Activated CD4-positive, alpha-beta T cell treated with anti-CD3 and anti-CD28 coated beads for 4 hours (primary cell): ENCODE measurements at places on chromosomes 13 and 19.

GRCh38 chr13:32445461-32445860, 17.5 kb upstream of the N4BP2L1 start:
- no peak for DNase-seq

DNA sequence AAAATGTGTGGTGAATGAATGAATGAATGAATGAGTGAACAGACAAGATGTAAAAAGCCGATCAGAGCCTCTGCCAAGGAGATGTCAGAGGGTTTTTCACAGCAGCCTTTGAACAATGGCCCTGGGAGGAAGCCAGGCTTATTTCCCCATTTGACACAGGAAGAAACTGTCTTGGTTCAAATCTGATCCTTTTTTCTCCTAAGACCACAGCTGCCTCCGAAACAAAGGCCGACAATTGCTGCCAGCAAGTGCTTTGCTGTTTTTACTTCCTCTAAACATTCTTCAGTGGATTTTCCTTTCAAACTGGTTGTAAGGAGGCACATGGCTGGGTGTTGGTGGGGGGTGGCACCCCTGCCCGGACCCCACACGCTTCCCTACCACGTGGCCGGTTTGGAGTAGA, 44.2 kb upstream of the HOMER3 start:
- no peak for DNase-seq

DNA sequence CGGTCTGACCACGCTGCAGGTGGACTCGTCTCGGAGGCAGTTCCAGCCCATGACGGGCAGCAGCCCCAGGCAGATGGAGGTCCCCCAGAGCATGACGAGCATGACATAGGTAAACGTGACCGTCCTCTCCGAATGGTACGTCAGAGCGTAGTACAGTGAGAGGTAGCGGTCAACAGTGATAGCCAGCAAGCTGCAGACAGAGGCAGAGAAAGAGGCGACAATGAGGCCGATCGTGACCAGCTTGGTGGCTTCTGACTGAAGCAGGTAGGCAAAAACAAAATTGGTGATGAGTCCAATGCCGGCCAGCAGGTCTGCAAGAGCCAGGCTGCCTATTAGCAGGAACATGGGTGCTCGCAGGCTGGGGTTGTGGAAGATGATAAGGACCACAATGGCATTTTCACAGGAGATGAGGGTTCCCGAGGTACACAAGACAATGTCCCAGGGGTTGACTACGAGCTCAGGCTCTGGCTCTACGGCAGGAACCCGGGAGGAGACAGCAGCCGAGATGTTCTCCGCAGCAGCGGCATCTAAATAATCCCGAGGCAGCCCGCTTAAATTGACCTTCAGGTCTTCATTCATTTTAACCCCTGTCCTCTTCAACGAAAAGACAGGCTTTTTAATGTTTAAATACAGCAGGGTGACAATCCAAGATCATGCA, 1.2 kb downstream of the GPR12 start:
- DNase-seq: no peak

DNA sequence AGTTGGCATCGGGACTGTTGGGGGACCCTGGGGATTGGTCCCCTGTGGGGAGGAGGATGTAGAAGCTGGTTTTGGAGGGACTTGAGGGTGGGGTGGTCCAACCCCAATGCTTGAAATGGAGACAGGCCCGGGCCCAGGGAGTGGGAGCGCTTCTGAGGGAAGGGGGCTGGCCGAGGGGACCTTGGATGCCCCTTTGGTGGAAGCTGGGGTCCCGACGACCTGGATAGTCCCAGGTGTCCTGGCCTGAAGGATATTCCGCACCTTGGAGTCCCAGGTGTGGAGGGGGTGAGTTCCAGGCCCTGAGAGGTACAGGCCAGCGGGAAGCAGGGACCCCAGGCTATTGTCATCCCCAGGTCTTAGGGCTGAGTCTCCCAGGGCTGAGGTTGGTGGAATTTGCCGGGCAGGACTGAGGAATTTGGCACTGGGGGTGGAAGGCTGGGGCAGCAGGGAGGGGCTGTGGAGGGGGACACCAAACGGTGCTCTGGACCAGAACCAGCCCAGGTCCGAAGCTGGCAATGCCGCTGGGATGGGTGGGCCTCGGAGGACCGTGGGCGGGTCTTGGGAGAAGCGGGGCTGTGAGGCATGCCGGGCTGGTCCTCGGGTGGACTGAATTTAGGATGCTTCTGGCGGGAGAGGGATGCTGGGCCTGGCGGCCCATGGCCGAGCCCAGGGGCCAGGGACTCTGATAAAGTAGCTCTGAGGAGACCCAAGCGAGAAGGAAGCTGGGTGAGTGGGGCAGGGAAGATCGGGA, 1.8 kb downstream of the HDGFL2 start:
- no peak for DNase-seq

- DNase-seq: no peak
These were observed 149.1 kb downstream of the KDM4B start for GRCh38 chr19:5118026-5118425.

- no peak for DNase-seq
These were observed 130.1 kb downstream of the KLF12 start for GRCh38 chr13:74004109-74004508.
